ENCODE measurements at places on chromosomes 5 and 9. TPM values are rescaled to one million over a fixed set of nuclear protein-coding genes. Genes with fewer than 3 reads are reported as not detected.

C5orf22 gene
- polyA plus RNA-seq, result 6.3 TPM

MYOT gene
- 0.55 TPM for polyA plus RNA-seq

ADCY2 gene
- 0.43 TPM for polyA plus RNA-seq

GMCL2 gene
- not detected for polyA plus RNA-seq

FGFR4 gene
- 0.98 TPM for polyA plus RNA-seq

CATSPER3 gene
- polyA plus RNA-seq, result 0.76 TPM

SHOC1 gene
- polyA plus RNA-seq, result 0.01 TPM

PLEKHG4B gene
- polyA plus RNA-seq, result 0.45 TPM

GIN1 gene
- polyA plus RNA-seq, result 2.0 TPM

GDA gene
- polyA plus RNA-seq, result 0.81 TPM

ANKRD18B gene
- polyA plus RNA-seq, result 0.22 TPM

LSM11 gene
- polyA plus RNA-seq, result 1.4 TPM

ANXA2R gene
- 5.8 TPM for polyA plus RNA-seq

SIT1 gene
- polyA plus RNA-seq, result 1.0 TPM

Data from adipose tissue (tissue), 3 donors.